ENCODE measurements at places on chromosomes 16 and 17.

DNA sequence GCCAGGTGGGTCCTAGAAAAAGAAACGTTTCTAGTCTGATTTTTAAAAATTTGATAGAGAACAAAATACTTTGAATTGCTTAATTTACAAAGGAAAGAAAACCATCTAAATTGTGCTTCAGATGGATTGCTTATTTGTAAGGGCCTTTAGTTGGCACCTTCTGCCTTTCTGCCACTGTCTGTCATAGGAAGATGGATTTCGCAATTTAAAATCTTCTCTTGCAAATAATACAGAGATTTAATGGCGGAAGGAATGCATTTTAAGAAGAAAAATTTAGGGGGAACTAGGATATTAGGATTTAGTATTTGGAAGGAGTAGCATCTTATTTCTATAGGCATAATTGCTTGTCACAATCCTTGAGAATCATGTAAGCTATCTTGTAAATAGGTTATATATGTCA lies 175.5 kb upstream of the RBL2 start:
- no peak for DNase-seq

GRCh38 chr17:3916825-3917224 lies 560 bp upstream of the P2RX1 start:
- DNase-seq, result no peak

GRCh38 chr17:50049636-50050035 lies 6.3 kb upstream of the ITGA3 start:
- DNase-seq, result no peak

- DNase-seq, result no peak
Observed at GRCh38 chr16:14371778-14372431, 258.2 kb downstream of the PARN start.

Data from activated T-helper 9 cell treated with anti-CD3 and anti-CD28 coated beads, Interleukin-2, amount 50 U/mL, for 16 hours (primary cell).